ENCODE measurements at places on chromosomes 4 and X. TPM values are rescaled to one million over a fixed set of nuclear protein-coding genes. Genes with fewer than 3 reads are reported as not detected.

Gene FRG2
- not detected for total RNA-seq

GRCh38 chr4:185772391-185773093 lies 39.5 kb downstream of the SORBS2 start:
- no peak overlapping the region for H3K27ac ChIP-seq
- H3K4me3 ChIP-seq = no peak overlapping the region
- H3K4me1 ChIP-seq = peaks cover 3% of the 10 kb centered on the region
- no peaks in the 10 kb centered on the region for H3K36me3 ChIP-seq

- no peaks in the 10 kb centered on the region for H3K36me3 ChIP-seq
- no peak for DNase-seq
- H3K4me1 ChIP-seq = no peaks in the 10 kb centered on the region
- H3K4me3 ChIP-seq = no peak overlapping the region
Observed at GRCh38 chr4:153428941-153429475, 37.2 kb upstream of the TMEM131L start.

DNA sequence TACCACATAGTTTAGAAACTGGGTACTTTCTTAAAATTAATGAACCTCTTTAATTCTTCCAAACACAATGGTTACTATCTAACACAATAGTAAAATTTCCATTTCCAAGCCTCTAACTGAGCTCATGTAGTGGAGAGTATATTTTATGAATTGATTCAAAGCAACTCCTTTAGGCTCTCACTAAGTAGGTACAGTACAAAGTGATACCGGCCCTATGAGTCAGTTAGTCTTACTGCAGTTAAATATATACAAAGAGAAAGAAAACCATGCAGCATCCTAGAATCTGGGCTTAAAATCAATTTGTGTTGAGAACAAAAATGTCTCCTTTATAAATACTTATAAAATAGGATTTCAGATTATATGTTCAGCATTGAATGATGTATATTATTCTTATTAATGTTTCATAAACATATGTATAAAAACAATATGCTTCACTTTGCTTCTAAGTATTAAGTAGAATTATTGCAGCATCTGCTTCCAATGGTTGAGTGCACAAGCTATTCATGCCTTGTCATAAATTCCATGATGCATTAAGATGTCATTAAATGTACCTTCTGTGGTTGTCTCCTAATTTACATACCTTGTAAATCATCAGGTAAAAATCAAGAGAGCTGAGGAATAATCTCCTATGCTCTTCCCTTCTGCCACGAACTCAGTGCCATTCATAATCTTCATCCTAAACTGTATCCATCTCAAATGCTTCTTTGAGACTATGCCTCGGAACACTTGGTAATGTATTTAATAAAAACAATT lies 1037.8 kb downstream of the STPG2 start:
- no peak overlapping the region for H3K4me3 ChIP-seq
- H3K36me3 ChIP-seq = no peaks in the 10 kb centered on the region
- no peak overlapping the region for H3K27ac ChIP-seq
- DNase-seq = no peak
- H3K27me3 ChIP-seq = no peaks in the 10 kb centered on the region

GRCh38 chrX:6203462-6204215 lies 25.0 kb downstream of the NLGN4X start:
- no peak for DNase-seq
- no peak overlapping the region for H3K27ac ChIP-seq
- no peaks in the 10 kb centered on the region for H3K27me3 ChIP-seq
- H3K36me3 ChIP-seq = no peaks in the 10 kb centered on the region
- peaks cover 3% of the 10 kb centered on the region for H3K4me1 ChIP-seq
- no peak overlapping the region for H3K4me3 ChIP-seq

GRCh38 chrX:29044423-29045184 lies 457.4 kb downstream of the IL1RAPL1 start:
- no peak for DNase-seq
- no peaks in the 10 kb centered on the region for H3K4me1 ChIP-seq
- H3K27ac ChIP-seq = no peak overlapping the region
- H3K36me3 ChIP-seq = no peaks in the 10 kb centered on the region
- no peak overlapping the region for H3K4me3 ChIP-seq

DNA sequence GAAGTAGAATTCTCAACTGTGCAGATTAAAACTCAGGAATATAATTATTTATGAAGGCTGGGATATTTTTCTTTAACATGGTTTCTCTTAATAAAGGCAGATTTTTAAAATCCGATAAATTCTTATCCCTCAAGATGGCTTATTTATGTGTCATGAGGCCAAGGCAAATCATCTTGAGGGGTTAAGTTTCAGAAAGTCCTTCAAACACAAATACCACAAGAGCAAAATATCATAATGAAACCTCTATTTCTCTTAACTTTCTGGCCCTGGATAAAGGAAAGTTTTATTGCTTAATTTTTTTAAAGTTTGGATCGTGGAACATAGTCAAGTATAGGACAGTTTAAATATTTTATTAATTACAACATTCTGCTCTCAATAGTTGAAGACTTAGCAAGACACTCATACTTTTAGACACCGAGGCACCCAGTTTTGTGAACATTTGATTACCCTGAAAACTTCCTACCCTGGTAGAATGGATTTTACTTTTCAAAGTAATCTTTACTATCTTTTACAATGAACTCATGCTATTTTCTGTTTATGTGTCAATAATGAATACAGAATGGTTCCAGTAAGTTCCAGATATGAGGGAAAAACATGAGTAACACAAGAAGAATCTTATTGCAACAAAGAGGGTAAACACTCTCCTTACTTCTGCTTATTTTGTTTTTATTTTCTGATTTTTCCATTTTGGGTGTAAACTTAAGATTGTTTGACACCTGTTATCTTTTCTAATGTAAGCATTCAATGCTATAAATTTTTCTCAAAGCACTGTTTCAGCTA lies 200.7 kb upstream of the IL15 start:
- no peaks in the 10 kb centered on the region for H3K36me3 ChIP-seq
- no peaks in the 10 kb centered on the region for H3K4me1 ChIP-seq
- no peak for DNase-seq
- no peaks in the 10 kb centered on the region for H3K27me3 ChIP-seq

- H3K27ac ChIP-seq = no peak overlapping the region
- no peak overlapping the region for H3K4me3 ChIP-seq
- no peaks in the 10 kb centered on the region for H3K27me3 ChIP-seq
Observed at GRCh38 chrX:125444659-125445058, 125.0 kb downstream of the TEX13C start.

Gene TXK
- total RNA-seq = 1.3 TPM

- no peaks in the 10 kb centered on the region for H3K27me3 ChIP-seq
- no peak overlapping the region for H3K4me3 ChIP-seq
- DNase-seq = no peak
- H3K27ac ChIP-seq = no peak overlapping the region
- H3K36me3 ChIP-seq = no peaks in the 10 kb centered on the region
Observed at GRCh38 chrX:16491461-16491860, 158.5 kb upstream of the S100G start.

Gene MMRN1
- total RNA-seq = 35.4 TPM

Measured in ovary (tissue), 10 donors.